ENCODE measurements at places on chromosomes 1 and 21.

DNA sequence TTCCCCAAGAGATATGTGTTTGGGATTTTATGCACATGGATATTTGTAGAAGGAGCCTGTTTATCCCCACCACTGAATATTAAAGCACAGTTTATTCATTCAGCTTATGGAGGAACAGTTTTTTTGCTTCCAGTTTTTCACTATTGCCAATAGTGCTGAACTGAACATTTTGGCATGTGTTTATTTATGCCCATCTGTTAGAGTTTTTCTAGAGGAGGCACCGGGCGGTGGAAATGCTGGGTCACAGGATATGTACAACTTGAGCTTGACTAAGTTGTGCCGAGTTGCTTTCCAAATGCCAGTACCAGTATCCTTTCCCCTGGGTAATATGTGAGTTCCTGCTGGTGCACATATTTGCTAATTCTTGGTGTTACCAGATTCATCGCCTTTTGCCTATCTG is 111.3 kb downstream of the GREM2 start:
- no peak for DNase-seq

DNA sequence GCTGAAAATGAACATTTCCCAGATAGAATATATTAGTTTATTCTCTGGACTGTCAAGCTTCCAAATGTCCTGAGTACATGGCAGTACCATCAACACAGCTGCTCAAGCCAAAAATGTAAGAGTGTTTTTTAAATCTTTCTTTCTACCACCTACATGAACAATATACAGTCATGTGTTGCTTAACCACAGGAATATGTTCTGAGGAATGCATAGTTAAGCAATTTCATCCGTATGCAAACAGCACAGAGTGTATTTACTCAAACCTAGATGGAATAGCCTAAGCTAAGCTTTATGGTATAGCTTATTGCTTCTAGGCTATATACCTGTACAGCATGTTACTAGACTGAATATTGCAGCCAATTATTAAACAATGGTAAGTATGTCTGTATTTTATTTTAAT is 561.9 kb upstream of the ADGRL4 start:
- DNase-seq = no peak

- no peak for DNase-seq
These were observed 387.2 kb upstream of the VAMP3 start for GRCh38 chr1:7383671-7384520.

DNA sequence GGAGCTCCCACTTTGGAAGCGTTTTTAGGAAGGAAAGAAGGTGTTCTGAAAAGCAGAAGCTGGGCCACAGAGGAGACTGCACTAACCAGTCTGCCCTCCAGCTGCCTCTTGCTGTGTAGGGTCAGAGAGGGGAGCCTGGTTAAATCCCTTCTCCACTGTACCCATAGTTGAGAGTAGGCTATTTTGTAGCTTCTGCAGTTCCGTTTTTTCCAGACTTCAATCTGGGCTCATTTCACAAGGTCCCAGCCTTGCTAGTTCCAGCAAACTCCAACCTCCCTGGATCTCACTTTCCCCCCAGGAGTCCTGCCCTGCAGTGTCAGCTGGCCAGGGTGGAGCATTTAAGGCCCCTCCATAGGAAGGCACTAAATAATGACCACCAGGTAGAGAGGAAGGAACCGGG is 11.0 kb downstream of the TNN start:
- DNase-seq = no peak

GRCh38 chr1:206498685-206499084 is 8.6 kb upstream of the RASSF5 start:
- DNase-seq = no peak

GRCh38 chr1:29540801-29541357 is 304.6 kb downstream of the PTPRU start:
- DNase-seq = no peak

DNA sequence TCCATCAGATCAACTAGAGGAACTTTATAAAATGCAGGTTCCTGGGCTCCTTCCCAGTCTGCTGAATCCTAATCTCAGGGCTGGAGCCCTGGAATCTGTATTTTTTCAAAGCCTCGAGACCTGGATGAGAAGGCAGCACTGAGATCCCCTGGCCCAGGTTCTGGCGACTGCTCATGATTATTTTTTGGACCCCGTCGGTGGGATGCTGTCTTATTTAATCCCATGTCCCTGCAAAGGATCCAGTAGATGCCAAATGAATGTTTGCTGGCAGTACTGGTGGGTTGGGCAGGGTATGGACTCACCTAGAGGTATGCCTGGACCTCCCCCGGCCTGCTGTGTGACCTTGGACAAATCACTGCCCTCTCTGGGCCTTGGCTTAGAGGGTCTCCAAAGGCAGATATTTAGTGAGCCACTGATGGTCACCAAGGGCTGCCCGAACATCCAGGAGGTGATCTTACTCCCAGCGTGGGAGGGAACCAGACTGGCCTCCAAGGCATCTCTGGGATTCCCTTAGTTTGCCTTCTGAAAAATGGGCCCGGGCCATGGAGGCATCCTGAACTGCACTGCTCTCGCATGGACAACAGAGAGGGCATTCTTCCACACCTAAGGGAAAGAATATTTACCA is 91.6 kb upstream of the RUNX3 start:
- DNase-seq = no peak

- DNase-seq = no peak
These were observed 183.5 kb downstream of the ZZZ3 start for GRCh38 chr1:77498918-77499317.

DNA sequence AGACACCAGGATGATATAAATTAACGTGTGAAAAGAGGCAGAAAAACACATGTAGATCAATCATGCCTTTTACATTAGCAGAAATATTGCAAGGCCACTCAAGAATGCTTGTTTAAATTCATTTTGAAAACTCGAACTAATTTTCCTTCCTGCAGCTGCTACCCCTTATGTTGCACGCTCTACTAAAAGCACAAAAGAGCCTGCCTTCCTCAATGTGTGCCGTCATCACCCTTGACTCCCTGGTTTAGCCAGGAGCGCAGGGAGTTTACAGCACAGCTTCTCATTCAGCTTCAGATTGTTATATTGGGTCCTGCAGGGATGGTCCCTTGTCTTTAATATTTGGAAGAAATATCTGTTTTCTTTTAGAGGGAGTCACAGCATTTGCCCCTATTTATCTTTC is 10.1 kb upstream of the ST6GALNAC5 start:
- no peak for DNase-seq

DNA sequence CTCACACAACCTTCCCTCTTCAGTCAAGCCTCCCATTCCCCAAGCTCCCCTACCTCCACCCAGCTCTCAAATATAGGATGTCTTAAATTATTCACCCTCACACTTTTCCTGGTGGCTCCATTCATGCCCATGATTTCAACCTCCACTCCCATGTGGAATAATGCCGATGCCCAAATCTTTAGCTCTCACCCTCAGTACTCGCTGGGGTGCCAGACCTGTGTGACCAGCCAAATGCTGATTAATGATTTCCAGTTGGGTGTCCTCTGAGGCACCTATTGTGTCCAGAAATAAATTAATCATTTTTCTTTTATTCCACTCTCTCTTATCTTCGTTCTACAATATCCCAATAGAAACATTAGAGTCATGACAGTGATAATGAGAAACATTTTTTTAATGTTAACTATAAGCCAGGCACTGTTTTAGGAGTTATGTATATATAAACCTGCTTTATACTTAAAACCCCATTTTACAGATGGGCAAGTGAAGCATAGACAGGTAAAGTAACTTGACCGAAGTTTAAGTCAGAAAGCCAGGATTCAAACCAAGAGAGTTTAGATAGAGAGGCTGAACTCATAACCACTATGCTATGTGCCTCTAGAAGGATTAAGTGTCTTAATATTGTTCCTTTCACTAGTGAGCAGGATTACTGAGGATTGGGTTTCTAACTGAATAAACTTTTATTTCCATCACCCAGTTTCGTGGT is 209.7 kb downstream of the DUSP10 start:
- DNase-seq = no peak

GRCh38 chr1:2972879-2973575 is 48.2 kb upstream of the ACTRT2 start:
- DNase-seq = no peak

DNA sequence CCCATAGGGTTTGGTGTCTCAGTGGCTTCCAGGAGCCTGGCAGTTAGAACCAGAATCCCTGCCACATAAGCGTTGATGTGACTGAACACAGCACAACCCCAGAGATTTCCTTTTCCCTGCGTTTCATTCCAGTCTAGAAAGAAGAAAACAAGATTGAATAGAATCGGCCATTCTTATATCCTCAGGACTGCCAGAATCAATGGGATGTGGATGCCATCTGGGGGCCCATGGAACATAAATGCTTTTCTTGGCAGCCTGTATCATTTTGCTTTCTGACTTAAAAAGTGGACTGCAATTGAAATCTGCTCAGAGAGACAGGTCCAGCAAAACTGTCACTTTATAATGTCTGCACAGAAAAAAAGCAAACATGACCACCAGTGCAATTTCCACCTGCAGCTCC is 80.3 kb downstream of the DISC1 start:
- no peak for DNase-seq

GRCh38 chr1:97137862-97138514 is 416.4 kb downstream of the PTBP2 start:
- peak; percentile 40 for DNase-seq

- peak; percentile 71 for DNase-seq
These were observed 231.8 kb upstream of the IRF2BP2 start for GRCh38 chr1:234841710-234842231.

DNA sequence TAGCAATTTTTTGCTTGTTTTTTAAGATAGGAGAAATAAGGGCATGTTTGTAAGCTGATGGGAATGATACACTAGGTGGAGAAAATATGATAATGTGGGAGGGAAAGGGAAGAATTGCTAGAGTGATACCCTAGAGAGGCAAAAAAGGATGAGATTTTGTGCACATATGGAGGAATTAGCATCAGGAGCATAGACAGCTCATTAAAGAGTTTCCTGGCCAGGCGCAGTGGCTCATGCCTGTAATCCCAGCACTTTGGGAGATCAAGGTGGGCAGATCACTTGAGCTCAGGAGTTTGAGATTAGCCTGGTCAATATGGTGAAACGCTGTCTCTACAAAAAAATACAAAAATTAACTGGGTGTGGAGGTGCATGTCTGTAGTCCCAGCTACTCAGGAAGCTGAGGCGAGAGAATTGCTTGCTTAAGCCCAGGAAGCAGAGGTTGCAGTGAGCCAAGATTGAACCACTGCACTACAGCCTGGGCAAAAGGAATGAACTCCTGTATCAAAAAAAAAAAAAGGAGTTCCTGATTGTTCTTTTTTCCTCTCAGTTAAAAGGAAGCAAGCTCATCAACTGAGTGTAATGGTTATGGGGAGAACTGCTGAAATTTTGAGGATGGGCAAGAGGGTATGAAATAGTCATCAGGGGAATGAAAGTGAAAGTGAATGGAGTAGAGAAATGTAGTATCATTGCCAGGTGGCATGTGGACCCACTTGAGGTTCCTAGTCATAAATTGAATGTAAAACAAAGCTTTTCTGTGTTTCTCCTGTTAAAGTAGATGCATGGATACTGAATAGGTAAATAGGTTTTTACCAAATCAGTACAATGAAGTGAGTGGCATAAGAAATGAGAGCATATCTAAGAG is 35.5 kb downstream of the SH3GLB1 start:
- DNase-seq = peak; percentile 58

GRCh38 chr1:201259476-201260235 is 23.6 kb upstream of the PKP1 start:
- no peak for DNase-seq

- DNase-seq = no peak
These were observed 502.2 kb upstream of the DAB1 start for GRCh38 chr1:57926025-57926552.

GRCh38 chr1:246382589-246383238 is 124.4 kb downstream of the SMYD3 start:
- no peak for DNase-seq

- no peak for DNase-seq
These were observed 79.9 kb downstream of the LACTBL1 start for GRCh38 chr1:22892789-22893188.

- no peak for DNase-seq
These were observed 16.2 kb upstream of the MPL start for GRCh38 chr1:43321331-43321891.

- no peak for DNase-seq
These were observed 1043.2 kb downstream of the BRINP3 start for GRCh38 chr1:189434461-189434860.

GRCh38 chr1:198681831-198682759 is 43.3 kb downstream of the PTPRC start:
- DNase-seq = peak; percentile 97

GRCh38 chr1:201714542-201715329 is 114.2 kb upstream of the IPO9 start:
- no peak for DNase-seq

GRCh38 chr1:197106869-197107268 is 39.6 kb downstream of the ASPM start:
- no peak for DNase-seq

GRCh38 chr1:35030756-35031446 is 844 bp downstream of the ZMYM6 start:
- DNase-seq = peak; percentile 44

DNA sequence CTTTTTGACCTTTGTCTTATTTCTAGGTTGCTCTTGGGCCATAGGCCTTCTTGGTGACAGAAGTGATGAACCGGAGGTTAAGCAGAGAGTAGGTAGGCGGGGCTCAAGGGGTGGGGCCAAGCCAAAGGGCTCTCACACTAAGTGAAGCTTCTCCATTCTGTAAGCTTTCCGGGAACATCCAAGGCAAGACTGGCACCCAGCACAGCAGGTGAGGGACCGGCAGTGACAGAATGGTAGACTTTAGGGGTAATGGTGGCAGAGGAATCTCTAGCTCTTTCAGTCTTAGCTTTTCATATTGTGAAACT is at the start of gene TNFAIP8L2:
TNFAIP8L2 (plus strand) TSS at position 135 of the 305 bp plus-strand sequence. CDS start 2,049 bp downstream, outside the sequence.
- peak; percentile 84 for DNase-seq

- no peak for DNase-seq
These were observed 116.6 kb downstream of the ATG4C start for GRCh38 chr1:62900566-62900965.

DNA sequence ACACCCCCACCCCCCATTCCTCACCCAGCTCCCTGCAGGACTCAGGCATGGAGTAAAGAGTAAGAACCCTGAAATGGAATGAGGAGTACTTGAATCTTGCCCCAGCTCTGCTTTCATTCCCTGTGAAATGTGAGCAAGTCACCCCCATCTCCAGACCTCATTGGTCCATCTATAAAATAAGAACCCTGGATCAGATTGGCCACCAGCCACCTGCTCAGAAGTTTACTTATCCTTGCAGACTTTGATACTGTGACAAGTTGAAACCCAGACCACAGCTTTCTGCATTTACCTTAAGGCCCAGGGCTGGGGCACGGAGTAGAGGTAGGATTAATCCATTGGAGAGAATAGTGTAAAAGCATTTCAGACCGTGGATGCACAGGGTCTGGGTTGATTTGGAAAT is 2.2 kb downstream of the KISS1 start:
- DNase-seq = no peak

DNA sequence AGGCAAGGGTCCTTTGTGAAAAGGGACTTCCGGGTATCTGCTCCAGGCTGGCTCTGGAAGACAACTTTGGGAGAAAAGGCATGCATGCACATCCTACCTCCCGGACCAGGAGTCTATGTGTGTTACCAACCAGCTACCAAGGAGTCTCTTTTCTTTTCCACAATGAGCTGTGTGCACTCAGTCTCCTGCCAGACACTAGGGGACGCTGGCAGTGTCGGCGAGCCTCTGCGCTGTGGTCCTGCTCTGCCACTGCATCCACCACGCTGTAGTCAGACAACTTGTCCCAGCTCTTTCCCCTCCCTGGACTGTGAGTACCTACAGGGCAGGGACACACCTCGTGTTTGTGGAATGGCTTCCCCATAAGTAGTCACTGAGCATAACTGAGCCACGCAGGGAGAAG is 5.1 kb upstream of the SSR2 start:
- DNase-seq = peak; percentile 34
